Right lung (tissue), 10 donors: ENCODE measurements at places on chromosomes 1 and 21. TPM values are rescaled to one million over a fixed set of nuclear protein-coding genes. Genes with fewer than 3 reads are reported as not detected.

TFB2M gene
- polyA plus RNA-seq, result 17.2 TPM

S100A8 gene
- 12.6 TPM for polyA plus RNA-seq

ERG gene
- 40.6 TPM for polyA plus RNA-seq

TMEM200B gene
- 10.2 TPM for polyA plus RNA-seq

EPHB2 gene
- polyA plus RNA-seq, result 14.6 TPM

C1orf210 gene
- polyA plus RNA-seq, result 9.4 TPM

TLCD4 gene
- 10.6 TPM for polyA plus RNA-seq

YOD1 gene
- polyA plus RNA-seq, result 14.0 TPM

NUP133 gene
- 40.6 TPM for polyA plus RNA-seq

AKR7A3 gene
- polyA plus RNA-seq, result 2.3 TPM

OPRD1 gene
- 0.15 TPM for polyA plus RNA-seq

OR2W3 gene
- 0.77 TPM for polyA plus RNA-seq

SPRR2E gene
- polyA plus RNA-seq, result not detected

PER3 gene
- 12.9 TPM for polyA plus RNA-seq

OLFM3 gene
- 3.2 TPM for polyA plus RNA-seq

OLFML2B gene
- polyA plus RNA-seq, result 13.6 TPM

TBX15 gene
- polyA plus RNA-seq, result 0.31 TPM

AQP10 gene
- 0.21 TPM for polyA plus RNA-seq

ZNF648 gene
- 0.06 TPM for polyA plus RNA-seq
